EL (cell line): ENCODE measurements at places on chromosomes 2 and 18.

- DNase-seq, result peak; percentile 4
Measured at GRCh38 chr2:60337142-60337497, 216.3 kb downstream of the BCL11A start.

DNA sequence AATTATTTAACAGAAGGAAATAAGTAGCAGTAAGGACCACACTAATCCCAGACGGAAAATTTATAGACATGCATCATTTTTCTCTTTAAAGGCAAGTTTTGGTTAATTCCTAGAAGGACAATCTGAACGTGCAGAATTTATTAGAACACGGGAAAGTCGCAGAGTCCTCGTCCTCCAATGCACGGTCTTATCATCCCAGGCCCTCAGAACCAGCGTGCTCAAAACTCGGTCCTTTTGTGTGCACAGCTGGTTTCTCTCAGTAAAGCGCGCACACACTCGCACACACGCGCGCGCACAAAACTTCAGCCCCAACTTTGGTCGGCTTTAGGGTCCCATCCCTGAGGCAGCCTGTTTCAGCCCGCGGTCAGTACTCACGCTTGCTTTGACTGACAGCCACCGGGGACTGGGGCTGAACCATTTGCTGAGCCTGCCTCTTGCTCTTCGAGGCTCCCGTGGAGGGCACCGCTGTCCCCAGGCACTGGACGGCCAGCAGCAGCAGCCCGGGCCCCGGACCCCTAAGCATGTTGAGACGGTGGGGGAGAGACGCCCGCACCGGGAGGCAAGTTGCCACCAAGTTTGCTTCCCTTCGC lies 493 bp downstream of the FN1 start:
- no peak for DNase-seq

- DNase-seq, result no peak
Measured at GRCh38 chr2:128277961-128278681, 40.5 kb downstream of the HS6ST1 start.

GRCh38 chr2:165818920-165819319 lies 24.9 kb upstream of the GALNT3 start:
- no peak for DNase-seq

GRCh38 chr2:241772063-241772499 lies 4.5 kb upstream of the GAL3ST2 start:
- no peak for DNase-seq
